T-helper 17 cell (primary cell): ENCODE measurements at places on chromosomes 2 and 18. TPM values are rescaled to one million over a fixed set of nuclear protein-coding genes. Genes with fewer than 3 reads are reported as not detected.

Gene FTCDNL1
- 2.6 TPM for total RNA-seq

Gene FEV
- total RNA-seq = not detected

Gene REG3A
- not detected for total RNA-seq

Gene IL36A
- total RNA-seq = not detected

Gene NDUFV2
- 231 TPM for total RNA-seq

Gene PRKRA
- 110 TPM for total RNA-seq

Gene CFAP65
- not detected for total RNA-seq

- peaks cover 24% of the 10 kb centered on the region for H3K27me3 ChIP-seq
- no peak overlapping the region for H3K27ac ChIP-seq
- no peaks in the 10 kb centered on the region for H3K36me3 ChIP-seq
- no peak for DNase-seq
Measured at GRCh38 chr2:152638056-152638455, 79.2 kb downstream of the PRPF40A start.

DNA sequence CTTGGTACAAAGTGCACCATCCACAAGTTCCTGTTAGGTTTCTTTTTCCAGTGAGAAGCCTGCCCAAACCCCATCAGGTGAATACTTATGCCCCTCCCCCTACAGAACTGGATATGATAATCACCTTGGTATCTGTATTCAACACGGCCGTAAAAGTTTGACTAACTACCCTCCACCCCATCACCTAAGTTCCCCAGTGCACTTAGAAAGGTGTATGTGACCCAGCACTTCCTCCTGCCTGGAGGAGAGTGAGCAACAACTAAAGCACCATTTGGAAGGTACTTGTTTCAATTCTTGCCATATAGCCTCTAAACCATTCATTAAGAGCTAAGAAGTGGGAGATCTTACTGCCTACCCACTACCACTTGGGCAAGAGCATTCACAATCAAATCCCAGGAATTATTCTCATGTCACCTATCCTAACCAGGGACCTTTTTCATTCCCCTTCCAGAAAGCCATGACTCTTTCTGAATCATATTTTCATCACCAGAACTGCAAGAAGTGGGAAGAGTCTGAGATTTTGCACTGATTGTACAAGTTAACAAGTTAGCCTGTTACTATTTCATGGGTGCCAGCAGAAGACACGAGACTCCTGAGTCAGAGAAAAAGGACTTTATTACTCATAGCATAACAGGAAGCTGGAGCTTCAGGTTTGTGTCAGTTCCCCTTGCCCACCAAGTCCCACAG lies 53.5 kb upstream of the NDUFV2 start:
- DNase-seq = no peak
- no peak overlapping the region for H3K27ac ChIP-seq
- peaks cover 3% of the 10 kb centered on the region for H3K36me3 ChIP-seq

DNA sequence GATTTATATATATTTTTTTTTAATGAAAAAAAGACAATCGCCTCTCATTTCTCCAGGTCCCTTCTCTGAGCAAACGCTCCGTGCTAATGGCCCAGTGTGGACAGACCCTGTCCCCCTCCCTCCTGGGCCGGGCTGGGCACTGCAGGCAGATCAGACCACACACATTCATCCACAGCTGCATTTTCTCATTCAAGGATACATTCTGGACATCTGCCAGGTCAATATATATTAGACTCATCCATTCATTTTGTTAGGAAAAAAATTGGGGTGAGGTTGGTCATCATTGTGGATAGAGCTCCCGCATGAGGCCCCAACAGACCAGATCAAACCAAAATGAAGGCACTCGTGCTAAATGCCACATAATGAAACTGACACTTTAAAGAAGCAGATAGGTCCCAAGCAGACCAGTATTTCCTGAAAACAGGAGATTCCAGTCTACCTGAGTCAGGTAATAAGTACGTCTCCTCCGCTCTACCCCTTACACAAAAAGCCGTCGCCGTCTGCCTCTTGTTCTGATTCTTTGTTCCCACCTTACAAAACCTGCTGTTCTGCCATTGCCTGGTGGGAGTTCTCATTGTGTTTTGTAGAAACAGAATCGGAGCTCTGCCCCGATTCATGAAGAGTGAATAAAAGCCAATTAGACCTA lies 15.4 kb upstream of the OTOS start:
- H3K27me3 ChIP-seq = peaks cover 34% of the 10 kb centered on the region
- no peaks in the 10 kb centered on the region for H3K4me1 ChIP-seq
- peaks cover 2% of the 10 kb centered on the region for H3K36me3 ChIP-seq
- no peak overlapping the region for H3K4me3 ChIP-seq

DNA sequence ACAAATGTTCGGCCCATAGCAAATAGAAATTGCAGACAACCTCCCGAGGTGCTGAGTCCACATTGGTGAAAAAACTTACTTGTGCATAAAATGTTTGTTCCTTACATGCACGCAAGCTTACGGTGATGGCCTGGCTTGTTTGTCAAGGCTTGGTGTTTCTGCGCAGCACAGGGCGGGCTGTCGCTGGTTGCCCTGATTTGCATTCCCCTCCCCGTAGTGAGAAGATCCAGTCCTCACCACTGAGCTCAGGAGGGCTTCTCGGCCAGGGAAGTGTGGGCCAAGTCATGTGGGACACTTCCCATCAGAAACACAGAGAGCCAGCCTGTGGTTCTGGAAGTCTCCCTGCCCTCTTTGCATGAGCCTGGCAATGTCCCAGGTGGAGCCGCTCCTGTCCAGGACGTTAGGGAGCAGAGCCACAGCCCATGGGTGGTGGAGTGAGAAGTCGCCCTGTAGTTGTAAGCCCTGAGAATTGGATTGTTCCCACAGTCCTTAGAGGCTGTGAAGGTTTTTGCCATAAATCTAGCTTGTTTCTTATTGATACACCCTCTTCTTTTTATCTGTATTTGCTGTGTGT lies 152.7 kb downstream of the TWIST2 start:
- H3K36me3 ChIP-seq = peaks cover 2% of the 10 kb centered on the region
- no peaks in the 10 kb centered on the region for H3K4me1 ChIP-seq
- H3K27ac ChIP-seq = no peak overlapping the region
- DNase-seq = no peak

DNA sequence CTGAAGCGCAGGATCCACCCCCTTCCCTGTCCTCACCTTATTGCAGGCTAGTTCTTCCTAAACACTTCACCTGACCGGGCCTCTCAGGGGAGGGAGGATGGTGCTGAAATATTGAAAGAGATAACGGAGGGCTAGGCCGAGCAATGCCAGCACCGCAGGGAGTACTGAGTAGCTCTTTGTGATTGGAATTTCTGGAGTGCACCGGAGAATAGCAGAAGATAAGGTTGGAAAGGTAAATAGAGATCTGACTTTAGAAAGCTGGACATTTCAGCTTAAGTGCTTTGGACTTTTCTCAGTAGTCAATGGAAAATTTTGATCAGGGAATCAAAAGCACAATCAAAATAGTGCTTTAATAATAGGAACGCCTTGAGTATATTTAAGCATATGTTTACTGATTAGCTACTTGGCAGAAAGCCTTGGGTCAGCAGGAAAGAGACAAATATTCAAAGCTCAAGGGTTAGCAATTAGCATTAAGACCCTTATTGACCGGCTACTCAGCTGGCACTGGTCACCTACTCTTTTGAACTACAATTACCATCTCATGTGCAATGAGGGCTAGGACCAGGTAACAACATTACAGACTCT lies 142.9 kb upstream of the NDUFV2 start:
- no peak for DNase-seq
- no peak overlapping the region for H3K27ac ChIP-seq
- peaks cover 41% of the 10 kb centered on the region for H3K27me3 ChIP-seq

- H3K27me3 ChIP-seq = no peaks in the 10 kb centered on the region
- no peak overlapping the region for H3K4me3 ChIP-seq
- peak overlapping the region; percentile 37 for H3K27ac ChIP-seq
- peaks cover 13% of the 10 kb centered on the region for H3K36me3 ChIP-seq
- no peak for DNase-seq
- peaks cover 6% of the 10 kb centered on the region for H3K4me1 ChIP-seq
Measured at GRCh38 chr2:32484937-32485336, 128.1 kb downstream of the BIRC6 start.

- no peaks in the 10 kb centered on the region for H3K4me1 ChIP-seq
- peaks cover 2% of the 10 kb centered on the region for H3K36me3 ChIP-seq
- H3K4me3 ChIP-seq = no peak overlapping the region
- no peak for DNase-seq
- no peak overlapping the region for H3K27ac ChIP-seq
Measured at GRCh38 chr2:120393456-120393855, 47.5 kb downstream of the INHBB start.

- no peaks in the 10 kb centered on the region for H3K4me1 ChIP-seq
- H3K36me3 ChIP-seq = no peaks in the 10 kb centered on the region
- H3K27me3 ChIP-seq = peaks cover 49% of the 10 kb centered on the region
- H3K27ac ChIP-seq = no peak overlapping the region
Measured at GRCh38 chr2:168903888-168904287, 2.8 kb downstream of the G6PC2 start.
